ENCODE measurements at places on chromosomes 5 and 9. TPM values are rescaled to one million over a fixed set of nuclear protein-coding genes. Genes with fewer than 3 reads are reported as not detected.

PCDHGA11 gene
- 9.7 TPM for total RNA-seq

DNA sequence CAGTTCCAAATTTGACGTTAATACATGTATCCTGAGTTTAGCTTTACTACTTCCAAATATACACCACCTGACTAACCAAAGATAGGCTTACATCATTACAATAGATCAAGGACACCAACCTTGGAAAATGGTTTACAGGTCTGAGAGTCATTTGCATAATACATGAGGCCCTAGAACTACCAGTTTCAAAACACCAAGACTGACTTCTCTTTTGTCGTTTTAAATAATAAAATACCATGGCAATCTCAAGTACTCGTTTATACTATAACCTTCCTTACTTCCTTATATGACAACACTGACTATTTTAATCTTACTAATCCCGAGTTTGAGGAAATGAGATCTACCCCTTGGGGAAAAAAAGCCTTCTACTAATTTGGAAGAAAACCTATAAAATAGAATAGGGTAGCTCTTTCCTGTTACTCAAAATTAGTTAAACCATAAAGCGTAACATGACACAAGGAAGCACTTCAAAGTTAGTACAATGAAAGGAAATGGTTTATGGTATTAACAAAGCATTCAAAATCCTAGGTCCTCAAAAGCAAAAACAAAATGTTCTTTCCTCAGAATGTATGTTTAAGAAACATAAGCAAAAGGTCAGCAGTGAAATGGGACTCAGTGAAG lies 42.1 kb downstream of the UBQLN1 start:
- no peaks in the 10 kb centered on the region for H3K4me1 ChIP-seq
- no peaks in the 10 kb centered on the region for H3K27me3 ChIP-seq
- H3K27ac ChIP-seq, result no peak overlapping the region
- no peak for DNase-seq
- H3K36me3 ChIP-seq, result no peaks in the 10 kb centered on the region

DNA sequence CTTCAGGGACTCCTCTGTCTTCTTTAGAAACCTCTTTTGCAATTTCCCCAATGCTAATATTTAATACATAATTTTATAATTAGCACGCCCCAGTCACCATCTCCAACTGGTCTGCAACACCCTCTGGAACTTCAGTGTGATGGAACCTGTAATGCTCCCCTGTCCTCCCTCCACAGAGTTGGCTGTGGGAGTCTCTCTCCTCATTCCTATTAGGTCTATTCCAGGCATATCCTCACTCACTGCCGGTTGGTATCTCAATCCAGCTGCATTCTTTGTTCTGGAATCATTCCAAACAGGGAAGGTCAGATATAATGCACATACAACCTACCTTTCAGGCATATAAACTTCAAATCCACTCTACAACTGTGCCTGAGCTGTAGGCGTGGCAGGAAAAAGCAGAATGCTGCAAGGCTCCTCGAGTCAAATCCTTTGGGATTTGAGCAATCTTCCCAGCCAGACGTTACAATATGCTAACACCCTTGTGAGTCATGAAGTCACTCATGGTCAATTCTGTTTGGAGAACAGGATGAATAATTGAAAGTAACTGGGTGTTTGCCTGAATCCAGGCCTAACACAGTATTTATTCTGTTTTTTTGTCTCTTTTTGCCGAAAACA lies 293.8 kb downstream of the CWC27 start:
- no peaks in the 10 kb centered on the region for H3K36me3 ChIP-seq
- peaks cover 2% of the 10 kb centered on the region for H3K4me1 ChIP-seq
- H3K27ac ChIP-seq, result peak overlapping the region; percentile 52
- H3K27me3 ChIP-seq, result no peaks in the 10 kb centered on the region

DNA sequence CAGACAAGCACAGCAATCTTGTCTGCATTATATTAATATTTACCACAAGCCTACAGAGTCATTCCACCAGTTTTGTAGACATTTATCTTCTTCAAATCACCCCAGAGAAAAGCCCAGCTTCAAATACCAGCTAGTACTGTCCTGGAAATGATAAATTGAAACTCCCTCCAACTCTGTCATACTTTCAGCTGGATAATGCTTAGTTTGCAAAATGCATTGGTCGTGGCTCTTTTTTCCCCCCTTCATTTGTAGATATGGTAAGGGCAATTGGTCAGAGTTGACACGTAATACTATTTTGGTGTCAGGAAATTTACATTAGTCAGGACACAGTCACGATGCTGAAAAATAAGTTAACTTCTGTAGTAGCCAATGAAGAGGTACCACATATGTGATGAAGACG lies 21.2 kb downstream of the HMHB1 start:
- no peak overlapping the region for H3K4me3 ChIP-seq
- H3K36me3 ChIP-seq, result no peaks in the 10 kb centered on the region
- H3K27me3 ChIP-seq, result no peaks in the 10 kb centered on the region
- H3K27ac ChIP-seq, result no peak overlapping the region
- no peak for DNase-seq
- H3K4me1 ChIP-seq, result no peaks in the 10 kb centered on the region

All from breast epithelium (tissue), 4 donors.